HFFc6 (cell line): ENCODE measurements at places on chromosomes 3 and 15. TPM values are rescaled to one million over a fixed set of nuclear protein-coding genes. Genes with fewer than 3 reads are reported as not detected.

The DUOX2 gene
- not detected in 3 replicates for total RNA-seq

The STX19 gene
- total RNA-seq: not detected in 3 replicates

The OIP5 gene
- 3.1 to 9.2 TPM (median 7.1 TPM) in 3 replicates for total RNA-seq

The LRIG1 gene
- 1.9 to 2.4 TPM (median 2.1 TPM) in 3 replicates for total RNA-seq

The EFHB gene
- total RNA-seq: 0.40 and 1.0 TPM in 2 replicates

DNA sequence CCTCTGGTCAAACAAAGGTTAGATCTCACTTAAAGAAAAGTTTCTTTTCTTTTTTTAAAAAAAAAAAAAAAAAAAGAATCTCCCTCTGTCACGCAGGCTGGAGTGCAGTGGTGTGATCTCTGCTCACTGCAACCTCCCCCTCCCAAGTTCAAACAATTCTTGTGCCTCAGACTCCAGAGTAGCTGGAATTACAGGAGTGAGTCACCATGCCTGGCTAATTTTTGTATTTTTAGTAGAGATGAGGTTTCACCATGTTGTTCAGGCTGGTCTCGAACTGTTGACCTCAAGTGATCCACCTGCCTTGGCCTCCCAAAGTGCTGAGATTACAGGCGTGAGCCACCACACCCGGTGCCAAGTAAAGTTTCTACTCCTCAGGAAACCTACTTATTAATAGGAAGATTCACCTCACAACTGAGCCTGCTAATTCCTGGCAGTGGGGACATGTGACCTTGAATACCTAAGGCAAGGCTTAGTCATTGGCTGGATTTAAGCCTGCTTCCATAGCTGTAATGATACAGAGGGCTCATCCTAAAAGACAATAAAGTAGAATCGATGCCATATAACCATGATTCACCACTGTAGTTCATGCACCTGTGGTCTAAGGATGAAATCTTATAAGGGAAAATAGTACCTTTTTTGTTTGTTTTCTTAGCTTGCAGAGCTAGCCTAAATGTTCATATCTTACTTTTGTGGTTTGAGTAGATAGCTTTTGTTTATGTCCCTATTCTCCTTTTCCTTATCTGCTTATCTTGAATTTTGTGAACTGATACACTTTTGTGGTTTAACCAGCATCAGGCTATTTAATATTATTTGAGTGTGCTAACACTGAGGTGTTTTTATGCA is 24.8 kb upstream of the RBMS3 start:
- DNase-seq: peak; percentile 30

DNA sequence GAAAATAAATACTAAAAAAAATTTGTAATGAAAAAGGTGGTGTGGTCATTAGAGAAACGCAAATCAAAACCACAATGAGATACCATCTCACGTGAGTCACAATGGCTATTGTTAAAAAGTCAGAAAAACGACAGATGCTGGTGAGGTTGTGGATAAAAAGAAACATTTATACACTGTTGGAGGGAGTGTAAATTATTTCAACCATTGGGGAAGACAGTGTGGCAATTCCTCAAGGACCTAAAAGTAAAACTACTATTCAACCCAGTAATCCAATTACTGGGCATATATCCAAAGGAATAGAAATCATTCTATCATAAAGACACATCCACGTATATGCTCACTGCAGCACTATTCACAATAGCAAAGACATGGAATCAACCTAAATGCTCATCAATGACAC is 120.3 kb downstream of the MYO9A start:
- no peak for DNase-seq

GRCh38 chr3:125194849-125195601 is 17.5 kb downstream of the SLC12A8 start:
- peak; percentile 59 for DNase-seq

DNA sequence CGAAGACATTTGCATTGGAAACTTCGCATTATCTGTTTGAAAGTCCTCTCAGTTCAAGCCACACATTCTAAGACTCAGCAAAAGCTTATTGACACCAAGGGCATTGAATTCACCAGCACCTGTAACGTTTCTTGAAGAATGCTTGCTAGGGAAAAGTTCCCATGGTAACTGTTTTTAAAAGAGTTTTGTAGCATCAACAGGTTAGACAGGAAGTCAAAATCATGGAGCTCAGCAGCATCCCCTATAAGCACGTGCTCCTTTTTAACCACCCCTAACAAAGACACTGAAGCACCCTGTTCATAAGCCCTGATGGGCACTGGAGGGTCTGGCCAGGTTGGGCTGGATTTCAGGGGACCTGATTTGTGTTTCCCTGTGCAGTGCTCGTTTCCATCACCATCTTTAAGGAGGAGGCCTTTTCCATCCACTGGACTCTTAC is 229.7 kb upstream of the BHLHE40 start:
- no peak for DNase-seq

DNA sequence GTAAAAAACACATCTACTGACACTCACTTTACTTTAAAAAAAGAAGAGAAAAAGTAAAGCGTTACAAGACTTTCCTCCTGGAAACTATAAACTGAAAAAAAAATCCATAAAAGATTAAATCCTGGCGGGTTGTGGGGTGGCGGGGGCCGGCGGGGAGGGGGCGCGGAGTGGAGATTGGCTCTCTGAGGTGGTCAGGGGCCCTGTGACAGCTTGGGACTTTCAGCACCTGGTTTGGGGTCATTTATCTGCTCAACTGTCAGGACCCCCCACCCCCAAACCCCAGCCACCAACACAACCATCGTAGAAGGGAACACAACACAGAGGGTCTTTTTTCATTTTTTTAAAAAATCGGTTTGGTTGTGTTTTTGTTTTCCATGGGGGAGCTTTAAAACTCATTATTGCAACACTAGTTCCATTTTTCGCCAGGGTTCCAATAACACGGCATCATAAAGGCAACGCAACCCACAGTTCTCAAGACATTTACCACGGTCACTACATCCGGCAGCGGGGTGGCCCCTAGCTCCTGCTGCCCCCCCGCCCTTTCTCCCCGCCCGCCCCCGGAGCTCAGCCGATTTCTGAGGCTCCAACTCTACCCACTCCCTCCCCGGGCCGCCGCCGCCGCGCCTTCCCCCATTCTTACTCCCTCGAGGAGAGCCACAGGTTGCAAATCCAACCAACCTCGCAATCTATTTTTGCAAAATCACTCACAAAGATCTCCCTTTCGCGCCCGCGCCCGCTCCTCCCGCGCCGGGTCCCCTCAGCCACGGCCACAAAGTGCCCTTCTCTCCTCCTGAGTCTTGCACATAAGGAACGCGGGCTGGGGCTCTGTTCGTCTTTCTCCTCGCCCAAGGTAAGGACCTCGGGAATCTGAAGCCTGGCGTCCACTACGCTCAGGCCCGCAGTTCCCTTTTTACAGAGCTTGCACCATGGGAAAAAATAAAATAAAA is 1.8 kb downstream of the BCL6 start:
- DNase-seq: peak; percentile 17
